ENCODE measurements at places on chromosomes 3 and 15.

DNA sequence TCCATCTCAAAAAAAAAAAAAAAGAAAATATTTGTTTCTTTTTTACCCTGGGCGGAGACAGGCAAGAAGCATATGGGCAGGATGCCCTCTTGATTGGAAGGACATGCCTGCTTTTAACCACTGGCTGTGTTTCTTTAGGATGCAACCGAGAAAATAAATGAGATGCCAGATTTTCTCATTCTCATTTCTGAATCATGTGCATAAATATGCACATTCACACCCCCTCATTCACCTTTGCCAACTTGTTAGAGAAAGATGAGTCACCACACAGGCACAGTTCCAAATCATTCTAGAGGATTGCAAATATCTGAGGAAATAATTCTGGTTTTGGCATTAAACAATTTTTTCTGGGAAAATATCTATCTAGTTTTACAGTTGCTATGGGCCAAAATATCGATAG lies 3.3 kb downstream of the LIPH start:
- DNase-seq, result no peak

GRCh38 chr3:112013058-112013783 lies 14.5 kb downstream of the TAGLN3 start:
- peak; percentile 25 for DNase-seq

- DNase-seq, result no peak
Measured at GRCh38 chr15:81225161-81225671, 28.5 kb downstream of the IL16 start.

DNA sequence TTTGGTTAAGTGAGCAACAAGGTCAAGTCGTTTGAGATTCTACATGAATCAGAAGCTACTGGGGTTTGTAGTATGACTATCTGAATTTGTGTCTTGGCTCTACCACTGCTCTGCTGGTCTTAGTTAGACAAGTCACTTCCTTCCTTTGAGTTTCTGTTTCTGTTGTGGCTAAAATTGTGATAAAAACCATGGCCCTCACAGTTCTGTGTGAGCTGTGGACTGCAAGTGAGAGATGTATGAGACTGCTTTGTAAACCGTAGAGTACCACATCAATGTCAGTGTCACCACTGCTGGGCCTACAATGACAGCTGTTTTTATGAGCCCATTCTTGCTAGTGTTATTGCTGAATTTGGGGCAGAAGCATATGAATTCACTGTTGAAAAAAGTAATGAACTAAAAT lies 32.7 kb downstream of the RARB start:
- DNase-seq, result no peak

- DNase-seq, result no peak
Measured at GRCh38 chr3:27730774-27731659, 8.9 kb upstream of the EOMES start.

DNA sequence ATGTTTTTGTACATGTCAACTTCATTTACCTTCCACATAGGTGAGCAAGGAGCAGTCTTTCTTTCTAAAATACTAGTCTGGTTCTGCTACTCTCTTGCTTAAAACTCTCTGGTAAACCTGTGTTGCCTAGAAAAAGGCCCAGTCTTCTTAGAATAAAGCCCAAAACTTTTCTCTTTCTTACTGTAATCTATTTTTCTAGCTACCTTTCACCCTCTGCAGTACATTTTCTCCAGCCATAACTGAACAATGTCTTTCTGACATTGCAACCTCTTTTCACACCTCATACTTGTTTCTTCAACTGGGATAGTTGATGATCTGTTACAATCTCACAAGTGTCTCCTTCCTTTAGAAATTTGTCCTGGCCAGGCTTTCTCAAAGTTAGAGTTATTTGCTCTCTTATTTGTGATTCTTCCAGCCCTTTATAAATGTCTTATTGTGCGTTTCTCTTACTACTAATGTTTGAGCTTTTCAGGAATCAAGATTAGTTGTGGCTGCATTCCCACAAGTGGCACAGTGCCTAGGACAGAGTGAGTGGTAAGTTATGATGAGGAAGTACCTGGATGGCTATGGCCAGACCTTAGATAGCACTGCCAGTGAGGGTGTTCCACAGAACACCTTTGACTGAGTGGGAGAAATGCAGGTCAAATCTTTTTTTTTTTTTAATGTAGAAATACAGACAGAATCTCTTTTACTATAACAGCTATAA lies 313.4 kb upstream of the SATB1 start:
- DNase-seq, result no peak

DNA sequence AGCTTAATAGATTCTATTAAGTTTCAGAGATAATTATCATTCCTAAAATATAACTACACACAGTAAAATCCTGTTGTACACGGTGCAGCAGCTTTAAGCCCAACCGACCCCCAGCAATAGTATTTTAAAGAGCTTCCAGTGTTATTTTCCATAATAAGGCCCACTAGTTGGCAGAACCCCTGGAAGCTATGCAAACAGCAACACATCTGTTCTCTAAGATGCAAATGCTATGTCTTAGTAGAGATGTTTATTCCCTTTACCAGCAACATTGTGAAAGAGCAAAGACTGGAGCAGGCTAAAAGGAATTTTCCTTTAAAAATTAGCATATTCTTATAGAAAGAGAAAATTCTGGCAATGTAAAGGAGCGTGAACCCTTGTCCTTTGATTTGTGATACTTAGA lies 819.7 kb upstream of the ALCAM start:
- no peak for DNase-seq

DNA sequence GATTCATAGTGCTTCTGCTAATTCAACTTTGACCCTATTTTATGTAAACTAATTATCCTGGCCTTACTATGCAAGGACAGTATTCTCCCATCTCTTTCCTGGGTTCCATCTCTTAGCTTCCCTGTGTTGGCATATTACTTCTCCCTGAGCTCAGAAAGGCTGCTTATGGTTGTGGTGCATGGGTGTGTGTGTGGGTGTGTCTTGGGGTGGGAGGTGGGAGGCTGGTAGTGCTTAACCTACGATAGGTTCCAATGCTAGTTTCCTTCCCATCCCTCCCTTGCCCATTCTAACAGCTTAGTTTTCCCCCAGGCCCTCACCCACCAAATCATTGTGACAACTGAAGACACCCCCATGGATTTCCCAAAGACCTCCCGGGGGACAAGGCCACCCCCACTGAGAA lies 22.8 kb upstream of the ZBTB38 start:
- DNase-seq, result no peak

DNA sequence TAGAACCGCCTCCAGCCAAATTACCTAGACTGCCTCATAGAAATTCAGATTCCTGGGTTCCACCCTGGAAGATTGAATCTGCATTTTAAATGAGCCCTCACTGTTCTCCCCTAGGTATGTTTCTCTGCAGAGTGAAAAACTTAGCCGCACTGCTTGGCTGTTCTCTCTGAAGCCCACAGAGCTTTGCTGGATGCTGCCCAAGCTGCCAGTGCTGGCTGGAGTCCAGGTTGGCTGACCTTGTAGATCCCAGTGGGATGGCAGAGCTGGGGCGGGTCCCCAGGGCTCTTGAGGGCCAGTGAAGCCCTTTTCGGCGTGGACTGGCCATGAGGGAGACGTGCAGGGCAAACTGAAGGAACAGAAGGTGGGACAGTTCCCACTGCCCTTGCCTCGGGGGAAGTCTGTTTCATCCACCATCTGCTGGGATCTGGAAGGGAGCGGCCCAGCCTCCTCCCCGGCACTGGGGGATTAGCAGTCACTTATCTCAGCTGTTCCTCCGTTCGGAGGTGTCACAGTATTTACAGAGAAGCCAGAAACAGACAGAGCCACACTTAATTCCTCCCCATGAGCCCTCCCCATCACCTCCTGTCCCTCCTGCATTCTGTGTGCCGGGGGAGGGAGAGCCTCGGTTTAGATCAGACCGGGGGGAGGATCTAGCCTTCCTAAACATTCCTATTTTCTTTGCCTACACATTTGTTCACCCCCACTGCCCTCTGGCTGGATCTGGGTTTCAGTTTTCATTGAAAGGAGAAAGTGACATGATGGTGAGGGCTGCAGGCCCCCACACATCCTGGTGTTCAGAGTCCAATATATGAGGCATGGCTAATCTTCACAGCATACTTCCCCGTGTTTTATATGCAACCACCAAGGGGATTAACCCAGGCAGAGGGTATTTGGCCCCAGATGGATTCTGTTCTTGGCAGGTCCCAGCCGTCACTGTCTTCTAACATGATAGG lies 4.1 kb upstream of the ACTC1 start:
- DNase-seq, result no peak

DNA sequence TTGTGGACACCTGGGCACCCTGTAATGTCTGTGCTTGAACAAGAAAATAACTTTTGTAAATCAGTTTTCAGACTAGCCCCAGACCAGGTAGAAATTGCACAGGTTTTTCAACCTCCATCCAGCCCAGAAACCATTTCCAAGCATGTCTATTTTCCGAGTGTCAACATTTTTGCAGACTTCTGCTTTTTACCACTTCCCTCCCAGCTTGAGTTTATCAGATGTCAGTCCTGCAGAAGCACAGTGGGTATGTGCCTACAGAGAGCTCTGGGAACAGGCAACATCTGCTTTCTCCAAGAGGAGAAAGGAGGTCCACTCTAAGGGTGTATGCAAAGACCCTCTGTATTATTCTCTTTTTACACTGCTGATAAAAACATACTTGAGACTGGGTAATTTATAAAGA lies 83.9 kb downstream of the LRRK1 start:
- no peak for DNase-seq

GRCh38 chr3:63981980-63982379 lies 41.3 kb downstream of the PSMD6 start:
- DNase-seq, result no peak

- no peak for DNase-seq
Measured at GRCh38 chr15:79128556-79128955, 38.0 kb upstream of the RASGRF1 start.

- no peak for DNase-seq
Measured at GRCh38 chr3:76096036-76096435, 310.7 kb upstream of the ZNF717 start.

GRCh38 chr3:156762631-156763185 lies 63.4 kb upstream of the LEKR1 start:
- DNase-seq, result no peak

DNA sequence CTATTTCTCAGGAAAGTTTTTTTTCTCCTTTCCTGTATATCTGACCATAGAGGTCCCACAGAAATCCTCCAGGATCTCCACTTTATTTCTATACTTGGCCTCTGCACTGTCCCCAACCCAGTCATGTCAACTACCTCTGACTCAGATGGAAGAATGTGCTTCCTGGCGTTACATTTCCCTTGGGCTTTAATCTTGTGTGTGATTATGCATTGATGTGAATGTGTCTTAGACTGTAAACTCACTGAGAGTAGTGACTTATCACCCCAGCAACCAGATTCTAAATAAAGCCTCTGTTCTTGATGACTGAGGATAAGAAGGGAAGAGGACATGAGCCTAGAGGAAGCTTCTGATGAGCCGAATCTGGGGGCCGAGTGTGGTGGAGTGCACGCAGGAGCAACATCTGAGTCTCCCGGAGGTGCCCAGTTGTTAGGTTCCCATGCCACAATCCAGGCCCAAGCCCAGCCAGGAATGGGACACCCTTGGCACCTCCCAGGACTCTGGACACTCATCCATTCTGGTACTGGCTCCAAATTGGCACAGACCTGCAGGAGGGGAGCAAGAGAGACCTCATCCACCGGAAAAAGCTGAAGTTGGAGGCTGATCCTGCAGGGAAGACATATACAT lies 32.1 kb upstream of the HEG1 start:
- no peak for DNase-seq

GRCh38 chr15:69891070-69891536 lies 206.6 kb downstream of the TLE3 start:
- no peak for DNase-seq

DNA sequence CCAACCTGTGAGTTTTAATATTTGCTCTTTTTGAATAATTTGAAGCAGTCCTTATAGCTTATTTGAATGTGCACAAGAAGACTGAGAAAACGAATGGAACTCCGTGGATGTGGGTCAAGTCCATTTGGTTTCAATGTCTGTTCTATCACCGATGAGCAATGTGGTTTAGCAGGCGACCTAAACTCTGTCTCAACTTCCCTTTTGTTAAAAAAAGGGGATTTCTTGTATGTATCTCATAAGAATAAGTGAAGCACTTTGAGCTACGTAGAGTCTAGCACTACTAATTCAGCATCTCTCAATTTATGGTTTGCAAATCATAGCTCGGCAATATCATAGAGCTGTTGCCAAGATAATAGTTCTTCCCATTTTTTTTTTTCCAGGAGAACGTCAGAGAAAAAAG lies 4.6 kb upstream of the SKIL start:
- no peak for DNase-seq

GRCh38 chr3:72050048-72050632 lies 265.2 kb upstream of the PROK2 start:
- DNase-seq, result no peak

- no peak for DNase-seq
Measured at GRCh38 chr3:74387111-74387735, 227.2 kb downstream of the CNTN3 start.

- no peak for DNase-seq
Measured at GRCh38 chr3:177528306-177529070, 331.2 kb upstream of the TBL1XR1 start.

- DNase-seq, result no peak
Measured at GRCh38 chr3:188528396-188528795, 374.4 kb downstream of the LPP start.

DNA sequence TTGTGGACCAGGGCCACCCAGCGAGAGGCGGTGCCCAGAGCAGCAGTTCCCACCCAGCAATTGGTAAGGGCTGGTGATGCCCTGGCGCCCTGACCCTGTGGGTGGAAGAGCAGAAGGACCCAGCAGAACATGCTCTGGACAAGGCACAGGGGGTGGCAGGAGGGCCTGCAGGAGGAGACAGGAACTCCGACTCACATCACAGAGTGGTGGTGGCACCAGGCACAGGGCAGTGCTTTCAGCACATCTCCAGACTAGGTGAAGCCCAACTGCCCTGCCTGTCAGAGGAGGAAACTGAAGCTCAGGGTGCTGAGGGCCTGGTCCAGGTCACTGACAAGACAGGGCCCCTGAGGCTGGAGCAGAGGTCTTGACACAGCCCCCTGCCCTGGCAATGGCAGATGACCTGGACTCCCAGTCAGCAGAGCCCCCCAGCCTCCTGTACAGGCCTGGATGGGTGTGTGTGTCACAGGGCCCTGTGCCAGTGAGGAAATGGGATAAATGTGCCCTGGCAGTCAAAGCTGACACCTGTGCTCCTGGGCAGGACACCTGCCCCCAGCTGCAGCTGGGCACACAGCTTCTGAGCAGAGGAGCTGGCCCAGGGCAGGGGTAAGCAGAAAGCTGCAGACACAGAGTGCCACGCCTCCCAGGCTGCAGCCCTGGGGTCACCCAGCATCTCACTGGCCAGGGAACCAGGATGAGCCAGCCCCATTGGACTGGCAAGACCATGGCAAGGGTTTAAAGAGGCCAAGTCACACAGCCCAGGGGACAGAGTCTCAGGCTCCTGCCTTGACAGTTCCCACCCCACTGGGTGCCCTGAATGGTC lies 11.4 kb downstream of the KLF15 start:
- DNase-seq, result no peak

- no peak for DNase-seq
Measured at GRCh38 chr3:9916734-9917680, at the start of gene IL17RC. Gene IL17RC (plus strand): TSS chr3:9917098. CDS start chr3:9917316, 218 bp downstream.

DNA sequence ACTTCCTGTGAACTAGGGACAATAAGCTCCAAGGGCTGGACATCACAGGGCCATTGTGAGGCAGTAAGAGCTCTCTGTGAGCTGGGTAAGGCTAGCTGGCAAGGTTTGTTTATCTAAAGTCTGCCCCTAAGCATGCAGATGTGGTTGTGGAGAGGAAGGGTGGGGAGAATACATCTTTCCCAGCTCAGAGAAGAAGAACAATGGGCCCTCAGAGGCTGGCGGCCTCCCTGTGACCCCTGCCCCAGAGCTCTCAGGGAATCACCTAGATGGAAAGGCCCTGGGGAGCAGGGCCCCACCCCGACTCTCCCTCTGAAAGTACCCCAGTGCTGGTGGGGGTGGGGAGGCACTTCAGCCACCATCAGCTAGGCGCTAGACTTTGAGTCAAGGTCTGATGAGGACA lies 4.3 kb upstream of the AP3B2 start:
- no peak for DNase-seq

- no peak for DNase-seq
Measured at GRCh38 chr3:170078620-170079281, 41.0 kb downstream of the GPR160 start.

Data from T-helper 9 cell (primary cell).